Breast epithelium (tissue), 4 donors: ENCODE measurements at places on chromosomes 4 and X. TPM values are rescaled to one million over a fixed set of nuclear protein-coding genes. Genes with fewer than 3 reads are reported as not detected.

Gene PTTG2
- not detected for total RNA-seq

Gene TTC29
- not detected for total RNA-seq

GRCh38 chrX:82961129-82961528, 547.0 kb upstream of the POU3F4 start:
- no peak overlapping the region for H3K27ac ChIP-seq
- no peak for DNase-seq
- no peaks in the 10 kb centered on the region for H3K36me3 ChIP-seq

GRCh38 chrX:26574234-26574633, 358.3 kb downstream of the MAGEB5 start:
- no peak overlapping the region for H3K27ac ChIP-seq
- H3K36me3 ChIP-seq = no peaks in the 10 kb centered on the region
- no peaks in the 10 kb centered on the region for H3K27me3 ChIP-seq
- no peak for DNase-seq

GRCh38 chr4:121666091-121666679, 30.6 kb downstream of the ANXA5 start:
- H3K36me3 ChIP-seq = no peaks in the 10 kb centered on the region
- no peak overlapping the region for H3K27ac ChIP-seq
- DNase-seq = no peak
- no peaks in the 10 kb centered on the region for H3K27me3 ChIP-seq
- H3K4me3 ChIP-seq = no peak overlapping the region

- no peak overlapping the region for H3K4me3 ChIP-seq
- H3K27ac ChIP-seq = no peak overlapping the region
- no peaks in the 10 kb centered on the region for H3K36me3 ChIP-seq
- no peaks in the 10 kb centered on the region for H3K27me3 ChIP-seq
- no peak for DNase-seq
These were observed 77.5 kb downstream of the IQCM start for GRCh38 chr4:149738156-149738555.

GRCh38 chrX:23720117-23720677, 22.9 kb downstream of the ACOT9 start:
- no peak overlapping the region for H3K27ac ChIP-seq
- H3K27me3 ChIP-seq = no peaks in the 10 kb centered on the region
- DNase-seq = no peak
- no peaks in the 10 kb centered on the region for H3K4me1 ChIP-seq
- no peaks in the 10 kb centered on the region for H3K36me3 ChIP-seq

- H3K4me1 ChIP-seq = no peaks in the 10 kb centered on the region
- no peak for DNase-seq
- no peak overlapping the region for H3K4me3 ChIP-seq
- H3K36me3 ChIP-seq = no peaks in the 10 kb centered on the region
- peaks cover 26% of the 10 kb centered on the region for H3K27me3 ChIP-seq
- H3K27ac ChIP-seq = no peak overlapping the region
These were observed 7.5 kb upstream of the GPR101 start for GRCh38 chrX:137041329-137041728.

- no peak for DNase-seq
- H3K27me3 ChIP-seq = no peaks in the 10 kb centered on the region
These were observed 2.3 kb downstream of the P2RY4 start for GRCh38 chrX:70257423-70258288.
